ENCODE measurements at places on chromosomes 12 and 14. TPM values are rescaled to one million over a fixed set of nuclear protein-coding genes. Genes with fewer than 3 reads are reported as not detected.

The DLK1 gene
- total RNA-seq: 0.53 TPM

The AJUBA gene
- total RNA-seq: 1.1 TPM

The TAS2R20 gene
- 6.6 TPM for total RNA-seq

GRCh38 chr12:125567581-125567980, 502.3 kb downstream of the AACS start:
- no peak for DNase-seq

GRCh38 chr14:100363053-100363452, 39.9 kb downstream of the SLC25A47 start:
- DNase-seq: no peak

- no peak for DNase-seq
These were observed 19.4 kb downstream of the RALGAPA1 start for GRCh38 chr14:35789651-35790050.

GRCh38 chr14:96057738-96058137, 18.6 kb downstream of the C14orf132 start:
- DNase-seq: no peak

DNA sequence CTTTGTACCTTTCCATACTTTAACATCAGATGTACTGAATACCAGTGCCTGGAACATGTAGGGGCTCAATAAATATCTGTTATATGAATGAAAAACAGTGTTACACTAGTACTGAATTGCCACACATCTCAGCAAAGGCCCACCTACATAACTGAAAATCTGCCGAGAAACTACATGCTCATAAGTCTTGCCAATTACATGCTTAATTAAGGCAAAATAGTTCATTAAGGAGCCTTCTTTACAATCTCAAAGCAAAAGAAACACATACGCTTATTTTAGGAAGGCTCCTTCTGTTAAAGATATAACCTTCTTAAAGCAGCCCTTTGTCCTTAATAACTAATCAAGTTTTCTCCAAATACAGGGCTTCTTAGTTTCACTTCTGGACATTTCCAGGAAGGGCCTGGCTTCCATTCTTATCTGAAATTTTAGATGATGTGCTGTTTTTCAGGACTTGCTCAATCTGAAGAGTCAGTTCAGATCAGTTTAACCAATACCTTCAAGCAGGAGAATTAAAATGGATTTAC, 11.5 kb downstream of the LIMA1 start:
- no peak for DNase-seq

GRCh38 chr14:21534576-21534975, 8.4 kb upstream of the SALL2 start:
- no peak for DNase-seq

DNA sequence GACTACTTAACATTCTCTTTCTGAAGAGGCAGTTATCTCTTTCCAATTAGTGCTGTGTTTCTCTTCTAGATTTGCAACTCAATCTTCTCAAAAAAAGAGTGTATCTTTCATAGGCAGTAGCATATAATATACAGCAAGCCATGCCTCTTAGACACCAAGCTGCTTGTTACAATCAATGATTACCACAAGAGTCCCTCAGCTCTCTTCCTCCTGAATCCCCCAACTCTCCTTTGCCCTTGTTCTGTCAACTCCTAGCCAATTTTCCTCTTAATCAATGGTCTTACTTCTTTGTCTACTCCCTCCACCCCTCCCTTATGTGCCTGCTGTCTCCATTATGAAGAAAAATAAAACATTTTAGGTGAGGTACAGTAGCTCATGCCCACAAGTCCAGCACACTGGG, 2.6 kb downstream of the TMTC1 start:
- DNase-seq: no peak

GRCh38 chr12:20490213-20490612, 121.9 kb downstream of the PDE3A start:
- no peak for DNase-seq

Data from dorsolateral prefrontal cortex (tissue), 122 donors.